ENCODE measurements at places on chromosomes 4 and X.

DNA sequence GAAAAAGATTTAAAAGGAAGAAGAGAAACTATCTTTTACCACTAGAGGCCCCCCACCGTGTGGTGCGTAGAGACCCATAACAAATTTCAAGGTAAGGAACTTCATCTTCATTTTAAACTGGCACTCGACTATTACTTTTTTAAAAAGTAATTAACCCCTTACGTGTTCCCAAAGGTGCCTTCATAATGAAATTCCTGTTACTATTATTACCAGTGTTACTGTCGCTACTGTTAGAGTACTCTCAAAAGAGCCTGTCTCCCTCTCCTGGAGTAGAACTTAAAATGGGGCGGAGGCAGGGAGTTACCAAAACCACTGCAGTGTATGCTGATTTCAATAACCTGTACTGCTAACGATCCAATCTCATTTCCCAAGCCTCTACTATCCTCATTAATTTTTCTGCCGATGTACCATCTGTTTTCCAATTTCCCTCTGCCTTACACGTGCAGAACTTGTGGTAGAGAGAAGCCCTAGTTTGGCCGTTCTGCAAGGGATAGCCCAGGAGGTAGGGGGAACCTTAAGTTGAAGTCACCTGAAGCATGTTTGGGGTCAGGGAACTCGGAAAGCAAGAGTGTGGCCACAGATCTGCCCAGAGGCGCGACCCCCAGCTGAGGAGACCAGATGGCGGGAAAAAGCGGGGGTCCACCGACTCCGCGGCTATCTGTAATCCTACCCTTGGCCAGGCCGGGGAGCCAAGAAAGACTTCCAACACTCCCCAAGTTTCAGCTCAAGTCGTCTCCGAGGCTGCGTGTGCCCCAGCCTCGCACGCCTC lies 720 bp upstream of the STK26 start:
- DNase-seq: no peak

DNA sequence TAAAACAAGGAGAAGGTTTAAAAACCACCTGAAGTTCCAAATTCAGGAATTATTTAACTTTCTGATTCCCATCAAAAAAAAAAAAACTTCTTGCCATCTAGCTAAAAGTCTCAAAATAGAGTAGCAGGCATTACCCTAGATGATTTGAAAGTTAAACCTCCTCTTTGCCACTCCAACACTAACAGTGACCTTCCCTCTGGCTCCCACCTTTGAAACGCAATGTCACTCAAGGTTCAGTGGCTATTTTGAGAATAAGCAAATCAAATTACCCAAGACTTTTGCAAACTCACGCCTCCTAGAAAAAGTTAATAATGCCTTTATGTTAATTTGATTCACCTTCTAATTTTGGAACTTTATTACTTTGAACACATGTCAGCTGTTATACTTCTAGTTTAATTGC lies 103.2 kb downstream of the ARHGAP6 start:
- DNase-seq: no peak

DNA sequence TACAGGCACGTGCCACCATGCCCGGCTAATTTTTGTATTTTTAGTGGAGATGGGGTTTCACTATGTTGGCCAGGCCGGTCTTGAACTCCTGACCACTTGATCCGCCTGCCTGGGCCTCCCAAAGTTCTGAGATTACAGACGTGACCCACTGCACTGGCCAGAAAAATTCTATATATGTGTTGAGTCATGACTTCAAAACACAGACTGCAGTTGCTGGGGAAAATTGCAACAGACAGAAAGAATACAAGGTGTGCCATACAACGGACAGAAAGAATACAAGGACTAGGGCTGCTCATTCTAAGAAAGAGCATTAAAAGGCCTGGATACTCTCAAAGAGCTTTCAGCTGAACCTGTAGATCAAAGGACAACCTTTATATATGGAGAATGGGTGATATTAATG lies 109.6 kb upstream of the ACSL4 start:
- DNase-seq: no peak

- DNase-seq: no peak
These were observed 60.4 kb downstream of the SORCS2 start for GRCh38 chr4:7252510-7253340.

- DNase-seq: no peak
These were observed 38.7 kb upstream of the GRID2 start for GRCh38 chr4:92265021-92265420.

GRCh38 chrX:121782544-121782943 lies 735.1 kb downstream of the GLUD2 start:
- DNase-seq: no peak

DNA sequence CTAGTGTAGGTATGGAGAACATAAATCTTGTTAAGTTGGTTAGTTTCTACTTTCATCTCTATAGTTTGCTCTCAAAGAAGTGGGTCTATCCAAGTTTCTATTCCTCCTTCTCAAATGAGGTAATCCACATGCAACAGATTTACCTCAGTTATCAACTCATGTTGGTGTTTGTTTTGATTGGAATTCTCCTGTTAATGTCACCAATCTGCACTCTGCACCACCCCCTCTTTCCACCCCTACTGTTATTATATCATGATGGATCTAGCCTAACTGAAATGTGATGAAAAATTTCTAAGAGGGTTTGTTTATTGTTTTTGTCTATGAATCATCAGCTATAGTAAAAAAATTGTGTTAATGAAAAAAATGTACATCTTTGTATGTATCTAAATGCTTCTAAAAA lies 66.1 kb downstream of the AGTR2 start:
- no peak for DNase-seq

GRCh38 chr4:121377076-121377475 lies 3.7 kb downstream of the QRFPR start:
- DNase-seq: no peak

DNA sequence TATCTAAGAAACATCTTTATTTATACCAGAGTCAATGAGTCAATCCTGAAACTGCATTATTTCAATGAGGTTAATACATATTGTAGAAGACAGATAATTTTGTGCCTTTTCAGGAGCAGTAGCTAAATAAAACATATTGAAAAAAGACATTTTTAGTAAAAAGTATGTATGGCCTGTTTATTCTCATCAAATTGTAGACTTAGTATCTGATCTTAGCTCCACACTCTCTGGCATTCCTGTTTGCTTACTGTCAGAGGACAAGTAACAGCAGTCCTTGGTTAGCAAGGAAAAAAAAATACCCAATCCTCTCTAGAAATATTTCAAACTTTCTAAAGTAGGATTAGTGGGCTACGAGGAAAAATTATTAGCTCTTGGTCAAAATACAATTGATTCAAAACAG lies 50.5 kb upstream of the GUCY1A1 start:
- no peak for DNase-seq

- DNase-seq: no peak
These were observed at the start of gene DACH2 for GRCh38 chrX:86148024-86148511. TSS of gene DACH2 (plus strand) at chrX:86148451.

GRCh38 chr4:151721916-151722315 lies 38.9 kb downstream of the GATB start:
- DNase-seq: no peak

DNA sequence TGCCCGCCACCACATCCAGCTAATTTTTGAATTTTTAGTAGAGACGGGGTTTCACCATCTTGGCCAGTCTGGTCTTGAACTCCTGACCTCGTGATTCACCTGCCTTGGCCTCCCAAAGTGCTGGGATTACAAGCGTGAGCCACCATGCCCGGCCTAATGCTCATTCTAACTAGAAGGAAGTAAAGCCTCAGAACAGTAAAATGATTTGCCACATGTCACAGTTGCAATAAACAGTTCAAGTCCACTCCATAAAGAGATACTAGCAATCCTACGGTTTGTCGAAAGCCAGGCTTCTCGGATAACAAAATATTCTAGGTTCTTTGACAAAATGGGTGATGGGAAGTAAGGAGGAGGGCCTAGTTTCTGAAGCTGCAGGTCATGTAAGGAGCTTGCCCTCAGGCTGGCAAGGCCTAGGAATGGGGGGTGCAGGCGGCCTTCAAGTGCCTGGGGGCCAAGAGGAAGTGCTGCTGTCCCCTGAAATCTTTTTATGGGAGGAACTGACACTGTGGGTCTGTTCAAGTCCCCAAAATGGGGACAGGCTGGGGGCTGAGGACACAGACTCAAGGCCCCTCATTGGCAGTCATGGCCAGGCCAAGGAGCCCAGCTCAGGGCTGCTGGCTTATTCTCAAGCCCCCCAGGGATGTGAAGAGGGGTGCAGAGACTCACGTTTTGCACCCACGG lies 31.8 kb upstream of the ACSL1 start:
- no peak for DNase-seq

- DNase-seq: peak; percentile 19
These were observed 270.4 kb downstream of the LDB2 start for GRCh38 chr4:16627999-16628398.

GRCh38 chr4:182604161-182604622 lies 313.0 kb downstream of the DCTD start:
- DNase-seq: no peak

GRCh38 chr4:79247695-79248394 lies 78.0 kb downstream of the NAA11 start:
- no peak for DNase-seq

GRCh38 chrX:118588715-118589114 lies 93.1 kb downstream of the DOCK11 start:
- no peak for DNase-seq

- DNase-seq: no peak
These were observed 544.7 kb downstream of the SPRY1 start for GRCh38 chr4:123941306-123941705.

DNA sequence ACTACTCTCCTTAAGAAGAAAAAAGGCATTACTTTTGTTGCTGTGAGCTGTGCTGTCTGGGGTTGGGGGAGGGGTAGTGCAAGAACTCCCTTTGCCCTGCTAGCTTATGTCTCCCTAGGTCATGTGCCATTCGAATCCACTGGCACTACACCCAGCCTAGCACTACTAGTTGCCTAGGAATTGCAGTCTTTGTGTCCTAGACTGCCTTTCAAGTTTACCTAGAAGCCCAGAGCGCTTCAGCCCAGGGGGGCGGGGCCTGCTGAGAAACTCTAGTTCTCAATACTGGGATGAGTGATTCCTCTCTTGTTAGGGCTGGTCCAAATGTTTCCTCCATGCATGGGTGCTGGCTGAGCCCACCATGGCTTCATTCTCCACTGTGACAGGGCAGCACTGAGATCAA lies 1011.5 kb downstream of the PCDH19 start:
- DNase-seq: no peak

DNA sequence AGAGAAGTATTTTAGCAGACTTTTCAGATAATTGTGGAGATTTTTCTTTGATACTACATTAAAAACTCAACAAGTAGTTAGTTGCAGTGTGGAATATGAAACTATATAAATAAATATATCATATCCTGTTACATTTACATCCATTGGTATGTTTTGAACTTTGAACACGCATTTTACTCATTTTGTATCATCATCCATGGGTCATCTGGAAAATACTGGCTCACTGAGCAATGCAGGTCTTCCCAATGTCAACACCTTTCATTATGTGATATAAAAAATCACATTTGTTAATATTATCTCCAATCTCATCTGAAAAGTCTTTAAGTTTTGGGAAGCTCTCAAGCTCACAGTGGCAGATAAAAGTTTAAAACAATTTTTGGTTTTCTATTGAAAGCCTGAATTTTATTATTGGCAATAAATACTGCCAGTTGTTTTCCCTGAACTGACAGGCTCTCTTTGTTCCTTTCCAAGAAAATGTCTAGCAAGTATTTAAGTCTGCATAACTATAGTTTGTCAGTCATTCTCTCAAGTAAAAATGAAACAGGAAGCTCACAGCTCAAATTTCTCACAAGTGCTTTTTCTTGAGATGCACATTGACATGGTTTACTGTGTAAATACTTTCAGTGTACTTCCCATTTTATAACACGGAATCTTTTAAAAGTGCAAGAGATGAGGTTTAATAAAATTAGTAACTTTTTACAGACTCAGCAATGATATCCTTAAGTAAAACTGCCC lies 183.5 kb upstream of the GPC4 start:
- DNase-seq: no peak

GRCh38 chrX:130778773-130779172 lies 124.2 kb downstream of the ENOX2 start:
- no peak for DNase-seq

GRCh38 chr4:164977243-164978164 lies at the start of gene TRIM61:
TSS of gene TRIM61 (minus strand) at chr4:164977657. CDS start at chr4:164970002, 7,655 bp downstream.
- DNase-seq: no peak

GRCh38 chrX:7045238-7045955 lies 102.1 kb upstream of the STS start:
- DNase-seq: no peak

- no peak for DNase-seq
These were observed 10.3 kb downstream of the RTL5 start for GRCh38 chrX:72121383-72121782.

DNA sequence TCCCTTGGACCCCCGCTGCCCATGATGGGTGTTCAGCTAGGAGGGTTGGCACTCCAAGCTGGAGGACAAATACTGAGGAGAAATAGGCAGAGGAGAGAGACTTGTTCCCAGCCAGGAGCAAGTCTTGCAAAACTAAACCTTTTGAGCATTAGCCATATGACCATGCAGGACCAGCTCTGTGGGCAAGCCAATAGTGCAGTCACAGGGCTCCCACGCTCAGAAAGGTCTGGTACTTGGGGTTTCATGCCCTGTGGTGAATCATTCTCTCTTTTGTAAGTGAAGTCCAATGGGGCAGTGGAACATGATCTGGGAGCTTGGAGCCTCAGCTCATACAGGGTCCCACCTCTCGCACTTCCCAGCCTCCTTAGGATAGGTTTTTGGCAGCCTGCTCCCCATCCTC lies 300.9 kb downstream of the BCOR start:
- DNase-seq: no peak

- no peak for DNase-seq
These were observed 40.1 kb downstream of the STIM2 start for GRCh38 chr4:26900765-26901164.

- DNase-seq: no peak
These were observed 874.0 kb upstream of the AGA start for GRCh38 chr4:178316211-178316610.

All from SW 1271 (cell line).